ENCODE measurements at places on chromosomes 5 and 9. TPM values are rescaled to one million over a fixed set of nuclear protein-coding genes. Genes with fewer than 3 reads are reported as not detected.

DNA sequence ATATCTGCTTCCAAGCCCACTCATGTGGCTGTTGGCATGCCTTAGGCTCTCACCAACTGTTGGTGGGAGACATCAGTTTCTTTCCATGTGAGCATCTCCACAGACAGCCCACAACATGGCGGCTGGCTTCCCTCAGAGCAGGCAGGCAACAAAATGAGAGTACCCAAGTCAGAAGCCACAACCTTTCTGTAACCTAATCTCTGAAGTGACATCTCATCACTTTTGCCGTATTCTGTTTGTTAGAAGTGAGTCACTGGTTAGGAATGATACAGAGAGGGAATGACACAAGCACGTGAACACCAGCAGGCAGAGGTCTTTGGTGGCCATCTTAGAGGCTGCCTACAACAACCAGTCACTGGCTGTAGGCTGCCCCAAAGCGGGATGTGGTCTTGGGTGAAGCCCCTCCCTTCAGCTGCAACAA is 88.6 kb upstream of the RASGRF2 start:
- DNase-seq, result peak; percentile 68

The HNRNPA0 gene
- total RNA-seq, result 22.1 TPM

- no peak for DNase-seq
These were observed 71.4 kb upstream of the STARD4 start for GRCh38 chr5:111583758-111584203.

- DNase-seq, result no peak
These were observed 57.2 kb downstream of the MEF2C start for GRCh38 chr5:88825584-88826315.

DNA sequence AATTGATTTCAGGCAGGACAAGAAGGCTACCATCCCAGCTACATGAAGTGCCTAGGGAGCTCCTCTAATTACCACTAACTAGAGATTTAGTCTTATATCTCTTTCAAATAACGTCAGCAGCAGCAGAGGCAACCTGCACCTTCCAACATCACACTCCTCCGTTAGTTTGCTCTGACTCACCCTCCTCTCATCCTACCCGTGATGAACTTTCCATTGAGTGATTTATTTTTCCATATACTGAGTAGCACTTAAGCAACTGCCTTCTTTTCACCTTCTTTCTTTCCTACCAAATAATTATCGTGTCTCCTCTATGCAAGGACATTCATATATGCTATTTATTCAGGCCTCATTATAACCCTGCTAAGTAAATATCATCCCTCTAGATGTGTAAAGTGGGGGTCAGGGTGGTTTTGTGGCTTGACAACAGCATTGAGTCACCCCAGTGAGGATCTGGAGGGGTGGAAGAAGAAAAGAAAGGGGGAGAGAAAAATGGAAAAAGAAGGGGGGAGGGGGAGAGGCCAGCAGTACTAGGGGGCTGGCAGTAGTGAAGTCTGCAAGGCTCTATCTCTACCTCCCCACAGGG is 64.6 kb upstream of the CAST start:
- peak; percentile 54 for DNase-seq

Data from bronchial epithelial cell (primary cell).